ENCODE measurements at places on chromosomes 6 and 20.

GRCh38 chr6:155062866-155063341 is 67.8 kb downstream of the TIAM2 start:
- DNase-seq, result no peak

- no peak for DNase-seq
These were observed 3.8 kb upstream of the CHRNA4 start for GRCh38 chr20:63364801-63365585.

DNA sequence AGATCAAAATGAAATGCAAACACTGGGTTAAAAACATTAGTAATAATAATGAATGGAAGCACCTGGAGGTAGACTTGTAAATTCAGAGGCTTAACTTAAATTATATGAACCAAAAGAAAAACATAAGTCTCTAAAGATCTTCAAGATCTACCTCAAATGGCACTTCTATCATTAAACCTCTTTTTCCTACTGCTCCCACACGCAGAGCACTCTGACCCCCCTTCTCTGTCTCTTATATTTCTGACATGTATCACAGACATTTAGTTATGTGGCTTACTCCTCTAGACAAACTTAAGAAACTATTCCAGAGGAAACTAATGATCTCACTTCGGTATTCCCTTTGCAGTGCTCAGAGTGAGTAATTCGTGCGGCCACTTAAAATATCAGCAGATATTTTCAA is 1.1 kb downstream of the TBC1D32 start:
- no peak for DNase-seq

DNA sequence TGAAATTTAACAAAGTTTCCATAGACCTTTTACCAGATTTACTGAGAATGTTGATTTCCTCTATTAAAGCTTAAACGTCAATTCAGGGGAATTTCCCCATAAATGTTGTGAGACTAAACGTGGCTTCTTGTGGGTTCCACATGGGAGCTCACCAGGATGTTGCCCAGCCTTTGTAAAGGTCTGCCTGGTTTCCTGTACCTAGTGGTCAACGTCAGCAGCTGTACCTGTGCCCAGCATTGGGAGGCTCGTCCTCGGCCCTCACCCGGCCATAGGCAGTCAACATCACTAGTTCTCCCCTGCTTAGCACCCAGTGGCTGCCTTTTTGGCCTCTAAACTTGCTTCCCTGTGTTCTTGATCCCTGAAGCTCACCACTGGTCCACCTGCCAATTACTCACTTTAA is 22.1 kb upstream of the CD83 start:
- no peak for DNase-seq

GRCh38 chr20:32526125-32526524 is 59.0 kb downstream of the NOL4L start:
- DNase-seq, result no peak

- no peak for DNase-seq
These were observed 71.9 kb downstream of the NOL4L start for GRCh38 chr20:32513031-32513866.

GRCh38 chr6:144870782-144871181 is 585.6 kb downstream of the UTRN start:
- DNase-seq, result no peak

GRCh38 chr20:58682656-58683531 is 9.7 kb upstream of the NPEPL1 start:
- DNase-seq, result no peak

DNA sequence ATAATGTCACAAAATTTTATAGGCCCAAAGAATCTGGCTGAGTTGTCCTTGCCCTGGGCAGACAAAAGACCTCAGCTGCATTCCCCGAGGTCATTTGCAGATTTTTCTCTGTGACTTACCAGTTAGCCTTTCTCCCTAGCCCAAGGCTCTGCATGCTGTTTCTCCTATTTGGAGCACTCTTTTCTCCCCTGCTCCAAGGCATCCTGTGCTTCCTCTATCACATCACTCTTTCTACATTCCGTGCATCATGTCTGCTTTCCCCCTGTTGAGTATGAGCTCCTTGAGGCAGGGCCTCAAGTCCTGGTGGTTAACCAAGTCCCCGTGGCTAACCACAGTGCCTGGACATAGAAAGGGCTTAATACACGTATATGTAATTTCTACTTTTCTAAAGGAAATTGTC is 593 bp upstream of the GSTA3 start:
- no peak for DNase-seq

DNA sequence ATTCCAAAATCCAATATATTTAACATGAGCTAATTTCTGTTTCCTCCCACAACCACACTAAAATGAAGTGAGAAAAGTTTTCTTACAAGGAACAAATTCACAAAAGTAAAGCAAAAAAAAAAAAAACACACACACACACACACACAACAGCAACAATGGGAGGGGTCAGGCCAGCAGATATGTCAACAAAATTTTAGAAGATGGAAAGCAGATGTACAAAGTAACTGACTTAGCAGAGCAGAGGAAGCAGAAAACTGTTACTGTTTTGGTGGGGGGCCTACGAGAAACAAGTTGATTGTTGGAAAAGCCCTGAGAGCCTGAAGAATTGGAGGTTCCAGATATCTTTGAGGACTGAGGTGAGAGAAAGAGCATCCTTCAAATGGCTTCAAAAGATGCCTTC is 11.7 kb downstream of the EPB41L2 start:
- no peak for DNase-seq

- DNase-seq, result no peak
These were observed 74.6 kb downstream of the ISM1 start for GRCh38 chr20:13295637-13296036.

DNA sequence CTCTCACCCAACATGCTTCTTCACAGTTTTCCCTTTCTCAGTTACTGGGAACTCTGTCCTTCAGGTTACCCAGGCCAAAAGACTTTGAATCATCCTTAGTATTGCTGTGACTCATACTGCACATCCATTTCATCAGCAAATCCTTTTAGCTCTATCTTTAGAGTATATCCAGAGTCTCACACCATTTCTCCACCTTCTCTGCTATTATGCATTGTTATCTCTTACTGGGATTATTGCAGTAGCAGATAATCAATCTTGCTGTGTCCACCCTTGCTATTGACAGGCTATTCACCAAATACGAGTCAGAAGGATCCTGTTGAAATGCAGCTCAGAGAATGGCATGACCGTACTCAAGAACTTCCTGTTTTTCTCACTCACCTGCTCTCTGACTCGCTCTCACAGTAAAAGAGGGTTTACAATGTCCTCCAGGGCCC is 57.3 kb downstream of the BCKDHB start:
- DNase-seq, result no peak

DNA sequence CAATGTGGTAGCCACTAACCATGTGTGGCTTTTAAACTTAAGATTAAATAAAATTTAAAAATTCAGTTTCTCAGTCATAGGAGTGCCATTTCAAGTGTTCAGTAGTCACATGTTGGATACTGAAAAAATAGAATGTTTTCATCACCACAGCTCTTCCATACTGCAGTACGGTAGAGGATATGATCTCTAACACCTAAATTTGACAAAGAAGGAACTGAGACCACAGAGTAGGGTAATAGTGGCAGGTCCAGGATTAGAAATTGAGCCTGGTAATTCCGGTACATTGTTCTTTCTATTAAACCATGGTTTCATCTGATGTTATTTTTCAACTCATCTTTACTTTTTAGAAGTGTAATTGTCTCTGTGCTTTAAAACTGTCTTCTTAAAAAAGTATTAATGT is 104.0 kb downstream of the CD2AP start:
- no peak for DNase-seq

DNA sequence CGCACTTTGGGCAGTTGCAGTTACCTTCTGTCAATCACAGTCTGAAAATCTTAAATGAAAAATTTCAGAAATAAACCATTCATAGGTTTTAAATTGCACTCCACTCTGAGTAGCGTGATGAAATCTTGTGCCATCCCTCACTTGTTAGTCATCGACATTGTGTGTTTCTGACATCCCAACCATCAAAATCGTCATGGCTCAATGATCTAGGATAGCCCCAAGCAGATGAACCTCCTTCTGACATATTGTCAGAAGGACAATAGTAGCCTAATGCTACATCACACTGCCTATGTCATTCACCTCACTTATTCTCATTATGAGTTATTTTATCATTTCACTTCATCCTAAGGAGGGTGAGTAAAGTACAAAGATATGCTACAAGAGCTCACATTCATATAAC is 284.8 kb downstream of the PTPRK start:
- DNase-seq, result no peak

GRCh38 chr20:52064931-52065330 is 126.6 kb downstream of the ZFP64 start:
- DNase-seq, result no peak

DNA sequence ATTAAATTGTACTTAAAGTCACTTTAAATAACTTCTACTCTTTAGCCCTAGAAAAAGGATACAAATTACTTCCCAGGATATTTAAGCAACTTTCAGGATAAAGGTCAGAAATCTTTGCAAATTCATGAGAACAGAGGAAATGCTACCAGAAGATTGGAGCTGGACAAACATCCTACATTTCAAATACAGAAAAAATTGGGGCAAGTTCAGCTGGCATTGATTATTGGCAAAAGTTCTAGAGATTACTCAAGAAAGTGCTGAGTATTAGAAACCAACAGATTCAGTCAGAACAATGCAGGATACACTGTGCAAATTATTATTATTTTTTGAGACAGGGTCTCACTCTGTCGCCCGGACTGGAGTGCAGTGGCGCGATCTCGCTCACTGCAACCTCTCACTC is 6.0 kb downstream of the SLC22A23 start:
- DNase-seq, result no peak

- DNase-seq, result no peak
These were observed 27.3 kb downstream of the C6orf89 start for GRCh38 chr6:36913082-36913481.

DNA sequence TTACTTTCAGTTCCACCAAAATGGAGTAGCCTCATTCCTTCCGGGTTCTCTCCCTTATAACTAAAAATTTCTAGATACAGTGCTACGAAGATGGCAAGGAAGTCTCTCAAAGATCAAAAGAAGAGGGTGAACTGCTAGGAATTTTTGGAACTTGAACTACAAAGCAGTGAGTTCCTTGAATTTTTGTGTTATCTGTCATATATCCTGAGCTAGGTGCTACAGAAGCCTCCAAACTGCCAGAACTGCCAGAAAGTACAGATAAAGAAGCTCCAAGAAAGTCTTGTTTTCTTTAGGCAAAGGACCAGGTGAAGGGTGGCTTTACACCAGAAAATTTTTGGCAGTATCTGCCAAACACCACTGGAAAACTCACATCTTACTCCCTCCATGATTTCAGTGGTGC is 218.8 kb upstream of the FLRT3 start:
- DNase-seq, result no peak

DNA sequence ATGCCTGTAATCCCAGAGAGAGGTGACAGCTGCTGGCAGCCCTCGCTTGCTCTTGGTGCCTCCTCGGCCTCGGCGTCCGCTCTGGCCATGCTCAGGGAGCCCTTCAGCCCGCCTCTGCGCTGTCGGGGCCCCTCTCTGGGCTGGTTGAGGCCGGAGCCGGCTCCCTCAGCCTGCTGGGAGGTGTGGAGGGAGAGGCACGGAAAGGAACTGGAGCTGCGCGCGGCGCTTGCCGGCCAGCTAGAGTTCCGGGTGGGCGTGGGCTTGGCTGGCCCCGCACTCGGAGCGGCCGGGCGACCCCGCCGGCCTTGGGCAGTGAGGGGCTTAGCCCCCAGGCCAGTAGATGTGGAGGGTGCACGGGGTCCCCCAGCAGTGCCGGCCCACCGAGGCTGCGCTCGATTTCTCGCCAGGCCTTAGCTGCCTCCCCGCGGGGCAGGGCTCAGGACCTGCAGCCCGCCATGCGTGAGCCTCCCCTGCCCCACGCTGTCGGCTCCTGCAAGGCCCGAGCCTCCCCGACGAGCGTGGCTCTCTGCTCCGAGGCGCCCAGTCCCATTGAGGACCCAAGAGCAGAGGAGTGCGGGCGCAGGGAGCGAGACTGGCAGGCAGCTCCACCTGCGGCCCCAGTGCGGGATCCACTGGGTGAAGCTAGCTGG is 34.6 kb downstream of the C6orf52 start:
- DNase-seq, result no peak

DNA sequence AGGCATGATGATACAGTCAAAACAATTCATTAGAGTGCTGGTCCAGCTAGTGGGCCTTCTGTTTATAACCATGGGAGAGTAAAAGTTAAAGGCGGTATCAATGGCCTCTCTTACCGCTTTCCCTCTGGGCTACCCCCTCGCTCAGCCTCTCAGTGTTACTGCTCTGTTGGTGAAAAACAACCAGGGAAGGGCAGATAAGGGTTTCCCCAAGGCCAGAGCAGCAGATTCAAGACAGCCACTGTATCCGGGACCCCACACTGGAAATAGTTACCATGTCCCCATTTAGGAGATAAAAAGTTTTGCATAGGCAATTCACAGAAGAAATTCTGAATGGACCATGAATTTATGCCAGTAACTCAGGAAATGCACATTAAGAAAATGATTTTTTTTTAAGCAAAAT is 13.4 kb downstream of the SCGN start:
- no peak for DNase-seq

DNA sequence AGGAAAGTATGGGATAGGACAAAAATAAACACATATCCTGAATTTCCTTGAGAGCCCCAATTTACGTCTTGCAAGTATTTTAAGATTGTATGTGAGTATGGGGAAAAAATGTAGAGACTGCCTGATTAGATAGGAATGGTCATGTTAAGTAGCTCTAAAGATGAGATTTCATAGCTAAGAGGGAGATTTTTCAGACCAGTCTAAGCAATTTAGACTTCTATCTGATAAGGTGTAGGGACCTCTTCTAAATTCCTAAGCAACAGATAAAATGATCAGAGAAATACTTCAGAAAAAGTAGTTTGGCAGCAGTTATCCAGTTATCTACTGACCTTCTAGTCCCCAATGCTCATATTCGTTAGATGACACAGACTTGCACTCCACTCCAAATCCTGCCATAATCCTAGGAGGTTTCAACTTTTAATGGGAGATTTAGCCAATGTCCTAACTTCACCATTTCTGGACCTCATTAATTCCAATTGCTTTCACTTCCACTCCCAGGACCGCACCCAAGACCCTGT is 90.0 kb downstream of the FILIP1 start:
- no peak for DNase-seq

DNA sequence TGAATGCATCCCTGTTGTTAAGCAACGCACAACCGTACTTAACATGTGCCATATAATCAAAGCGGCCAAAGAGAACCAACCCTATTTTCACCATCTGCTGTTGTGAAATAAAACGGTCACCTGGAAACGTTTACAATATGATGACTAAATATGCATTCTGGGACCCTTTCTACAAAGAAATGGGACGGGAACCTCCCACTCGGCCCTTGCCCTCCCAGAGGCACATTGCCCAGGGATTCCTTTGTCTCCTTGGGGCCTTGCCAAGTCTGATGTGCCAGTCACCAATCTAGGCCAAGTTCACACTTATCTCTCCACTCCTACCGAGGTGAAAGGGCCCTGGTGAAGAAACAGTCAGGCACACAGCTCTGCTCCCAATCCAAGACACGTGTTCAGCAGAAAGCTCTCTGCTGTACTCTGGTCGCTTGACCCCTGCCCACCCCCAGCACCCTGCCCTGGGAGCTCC is 427.4 kb upstream of the JARID2 start:
- DNase-seq, result no peak

DNA sequence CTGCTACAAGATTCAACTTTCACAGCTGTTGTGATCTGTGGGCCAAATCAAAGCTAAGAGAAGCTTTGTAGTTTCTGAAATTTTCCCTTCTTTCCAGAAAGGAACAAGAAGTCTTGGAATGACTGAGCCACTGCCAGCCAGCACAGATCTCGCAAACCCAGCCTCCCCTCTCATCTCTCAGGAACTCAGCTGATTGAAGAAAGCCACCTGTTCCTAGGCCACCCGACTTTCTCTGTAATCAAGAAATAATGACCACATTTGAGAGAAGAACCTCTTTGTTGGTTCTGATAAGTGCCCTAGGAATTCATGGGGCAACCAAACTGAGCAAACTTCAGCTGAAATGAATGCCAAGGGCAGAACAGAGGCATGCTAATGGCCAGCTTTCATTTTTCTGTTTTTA is 61.7 kb downstream of the HDGFL1 start:
- DNase-seq, result no peak

GRCh38 chr6:18371656-18372055 is 15.5 kb upstream of the RNF144B start:
- DNase-seq, result no peak
